Stimulated activated CD8-positive, alpha-beta memory T cell treated with anti-CD3 and anti-CD28 coated beads, Interleukin-4, amount 100 ng/mL, for 1 hour (primary cell): ENCODE measurements at places on chromosomes 12 and 14.

- DNase-seq, result no peak
These were observed 19.4 kb upstream of the EIF5 start for GRCh38 chr14:103314496-103315277.

DNA sequence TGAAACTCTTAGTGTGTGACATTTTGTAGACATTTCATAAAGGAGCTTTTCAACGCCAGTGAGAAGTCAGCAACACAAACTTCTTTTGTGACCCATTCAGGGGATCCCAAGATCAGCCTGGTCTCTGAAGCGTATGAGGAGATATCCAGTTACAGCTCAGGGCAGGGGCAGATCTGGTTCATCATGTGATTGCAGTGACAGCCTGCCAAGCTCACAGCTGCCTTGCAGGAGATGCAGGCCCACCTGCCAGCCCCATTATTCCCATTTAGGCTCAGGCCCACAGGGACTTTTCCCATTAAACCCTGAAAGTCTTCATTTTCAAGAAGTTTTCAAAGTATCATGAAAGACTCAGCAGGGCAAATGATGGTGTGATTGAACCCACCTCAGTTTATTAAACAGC is 38.3 kb downstream of the SRGAP1 start:
- DNase-seq, result no peak

DNA sequence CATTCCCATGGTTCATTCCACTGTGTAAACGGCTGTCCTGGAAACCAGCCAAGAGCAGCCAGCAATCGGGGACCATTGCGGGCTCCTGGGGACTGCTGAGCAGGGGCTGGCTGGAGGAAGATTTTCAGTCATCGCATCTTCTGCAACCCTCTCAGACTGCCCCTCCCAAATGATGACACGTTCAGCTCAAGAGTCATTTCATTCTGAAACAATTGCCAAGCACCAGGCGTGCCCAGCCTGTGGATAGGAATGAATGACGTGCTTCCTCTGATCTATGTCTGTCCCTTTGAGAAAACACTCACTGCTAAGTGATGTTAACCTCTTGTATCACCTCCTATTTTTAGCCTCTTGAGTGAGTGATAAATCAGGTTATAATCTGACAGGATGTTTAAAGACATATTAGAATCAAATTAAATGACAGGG is 62.0 kb downstream of the NDUFA12 start:
- peak; percentile 16 for DNase-seq

DNA sequence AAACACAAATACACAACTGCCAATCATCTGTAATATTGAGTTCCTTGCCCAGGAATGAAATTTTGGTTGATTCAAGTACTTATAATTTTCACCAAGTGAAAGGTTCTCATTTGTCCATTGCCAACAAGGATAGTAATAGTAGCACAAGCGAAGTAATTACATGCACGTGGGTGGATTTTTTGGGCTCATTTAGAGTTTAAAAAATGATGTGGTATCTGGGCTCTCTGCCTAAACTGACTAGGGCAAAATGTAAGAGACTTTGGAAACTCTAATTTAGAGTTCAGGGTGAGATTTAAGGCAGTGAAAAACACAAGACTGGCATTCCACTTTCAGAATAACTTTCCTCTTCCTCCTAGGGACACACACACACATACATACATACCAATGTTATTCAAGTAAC is 111.7 kb downstream of the MYRFL start:
- no peak for DNase-seq

GRCh38 chr14:91346838-91347173 is 70.8 kb downstream of the CCDC88C start:
- DNase-seq, result no peak

GRCh38 chr14:63204407-63205043 is at the start of gene RHOJ:
Gene RHOJ (plus strand): TSS chr14:63204443. CDS start chr14:63204870, 427 bp downstream.
- DNase-seq, result no peak

DNA sequence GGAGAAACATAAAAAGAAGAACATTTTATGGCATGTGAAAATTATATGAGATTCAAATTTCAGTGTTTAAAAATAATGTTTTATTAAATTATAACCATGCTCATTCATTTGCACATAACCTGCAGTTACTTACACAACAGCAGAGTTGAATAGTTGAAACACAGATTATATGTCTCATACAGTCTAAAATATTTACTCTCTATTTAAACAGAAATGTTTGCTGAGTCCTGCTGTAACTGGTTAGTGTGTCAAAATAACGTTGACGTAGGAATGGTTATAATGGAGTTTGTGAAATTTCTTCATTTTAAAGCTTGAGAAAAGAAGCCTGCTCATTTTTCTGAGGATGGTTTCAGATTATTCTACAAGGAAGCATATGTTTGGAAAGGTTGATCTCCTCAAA is 196.5 kb upstream of the GARIN2 start:
- no peak for DNase-seq

GRCh38 chr12:98084391-98084790 is 431.0 kb upstream of the TMPO start:
- DNase-seq, result no peak

GRCh38 chr12:116321913-116322312 is 44.4 kb upstream of the MED13L start:
- DNase-seq, result no peak

DNA sequence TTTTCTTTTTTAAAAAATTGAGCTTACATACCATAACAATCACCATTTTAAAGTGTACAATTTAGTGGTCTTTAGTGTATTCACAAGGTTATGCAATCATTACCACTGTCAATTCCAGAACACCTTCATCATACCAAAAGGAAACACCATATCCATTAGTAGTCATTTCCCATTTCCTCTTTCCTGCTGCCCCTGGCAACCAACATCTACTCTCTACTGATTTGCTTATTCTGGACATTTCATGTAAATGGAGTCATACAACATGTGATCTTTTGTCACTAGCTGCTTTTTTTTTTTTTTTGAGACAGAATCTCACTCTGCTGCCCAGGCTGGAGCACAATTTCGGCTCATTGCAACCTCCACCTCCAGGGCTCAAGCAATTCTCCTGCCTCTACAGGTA is 66.8 kb upstream of the CFL2 start:
- no peak for DNase-seq

DNA sequence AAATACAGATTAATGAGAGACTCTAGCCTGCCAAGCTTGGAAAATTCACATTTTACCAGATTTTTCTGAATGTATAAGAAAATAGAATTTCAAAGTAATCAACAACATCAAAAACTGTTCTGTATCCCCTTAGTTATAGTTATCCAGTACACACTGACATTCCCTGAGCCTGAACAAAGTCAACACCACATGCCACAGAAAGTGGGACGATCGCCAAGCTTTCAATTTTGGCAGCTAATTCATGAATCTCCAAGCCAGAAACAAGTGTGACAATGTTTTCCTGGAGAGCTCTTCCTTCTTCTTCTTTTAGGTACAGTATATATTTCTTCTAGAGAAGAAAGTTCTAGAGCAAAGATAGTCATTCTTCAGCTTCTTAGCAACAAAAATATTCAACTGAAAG is 290.2 kb downstream of the PRKD1 start:
- no peak for DNase-seq

- DNase-seq, result no peak
These were observed 43.9 kb downstream of the HMGA2 start for GRCh38 chr12:65868133-65868705.

GRCh38 chr14:104797115-104798044 is 1.8 kb upstream of the AKT1 start:
- no peak for DNase-seq

DNA sequence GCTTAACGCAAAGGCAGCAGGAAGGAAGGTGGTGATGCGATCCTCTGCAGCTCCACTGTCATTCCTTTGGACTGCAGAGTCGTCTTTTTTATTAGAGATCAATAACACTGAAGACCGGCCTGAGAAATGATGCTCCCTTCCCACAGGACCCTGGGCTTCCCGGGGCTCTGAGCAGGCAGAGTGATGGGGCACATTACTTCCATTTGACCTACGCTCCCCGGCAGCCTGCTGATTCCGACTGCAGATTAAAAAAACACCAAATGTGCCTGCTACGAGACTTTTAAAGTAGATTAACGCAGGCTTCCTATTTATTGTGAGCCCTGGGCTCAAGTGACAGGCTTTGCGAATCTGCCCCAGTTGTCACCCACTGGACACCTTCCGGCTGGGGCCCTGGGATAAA is 37.5 kb downstream of the KCNA1 start:
- DNase-seq, result no peak

GRCh38 chr12:104751594-104751993 is 206.5 kb downstream of the SLC41A2 start:
- no peak for DNase-seq

GRCh38 chr12:67520606-67521005 is 127.9 kb upstream of the DYRK2 start:
- no peak for DNase-seq

DNA sequence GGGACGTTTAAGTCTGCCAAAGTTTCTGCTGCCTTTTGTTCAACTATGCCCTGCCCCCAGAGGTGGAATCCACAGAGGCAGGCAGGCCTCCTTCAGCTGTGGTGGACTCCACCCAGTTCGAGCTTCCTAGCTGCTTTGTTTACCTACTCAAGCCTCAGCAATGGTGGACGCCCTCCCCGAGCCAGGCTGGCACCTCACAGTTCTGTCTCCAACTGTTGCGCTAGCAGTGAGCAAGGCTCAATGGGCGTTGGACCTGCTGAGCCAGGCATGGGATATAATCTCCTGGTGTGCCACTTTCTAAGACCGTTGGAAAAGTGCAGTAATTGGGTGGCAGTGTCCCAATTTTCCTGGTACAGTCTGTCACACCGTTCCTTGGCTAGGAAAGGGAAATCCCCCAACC is 444.7 kb downstream of the FLRT2 start:
- no peak for DNase-seq

- DNase-seq, result no peak
These were observed 414.8 kb upstream of the STXBP6 start for GRCh38 chr14:25464772-25465171.

DNA sequence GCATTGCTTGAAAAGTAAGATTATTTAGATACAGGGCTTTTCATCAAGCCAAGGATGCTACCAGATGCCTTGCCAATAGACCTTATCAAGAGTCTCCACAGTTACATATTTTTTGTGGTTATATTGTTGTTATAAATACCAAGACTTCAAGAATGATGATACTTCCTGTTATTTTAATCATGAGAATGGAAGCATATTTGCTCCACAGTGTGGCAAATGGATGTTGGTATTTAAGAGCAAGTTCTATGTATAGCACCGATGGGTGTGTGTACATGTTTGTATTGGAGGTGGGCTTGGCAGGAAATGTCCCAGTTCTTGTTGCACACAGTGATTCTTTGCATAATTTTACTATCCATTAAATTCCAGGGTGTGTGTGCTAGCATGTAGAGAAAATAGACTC is 4.4 kb upstream of the NID2 start:
- no peak for DNase-seq

GRCh38 chr12:15323480-15323879 is 1.2 kb downstream of the PTPRO start:
- DNase-seq, result no peak

- peak; percentile 48 for DNase-seq
These were observed 37.6 kb upstream of the BCL2L14 start for GRCh38 chr12:12032851-12033797.

DNA sequence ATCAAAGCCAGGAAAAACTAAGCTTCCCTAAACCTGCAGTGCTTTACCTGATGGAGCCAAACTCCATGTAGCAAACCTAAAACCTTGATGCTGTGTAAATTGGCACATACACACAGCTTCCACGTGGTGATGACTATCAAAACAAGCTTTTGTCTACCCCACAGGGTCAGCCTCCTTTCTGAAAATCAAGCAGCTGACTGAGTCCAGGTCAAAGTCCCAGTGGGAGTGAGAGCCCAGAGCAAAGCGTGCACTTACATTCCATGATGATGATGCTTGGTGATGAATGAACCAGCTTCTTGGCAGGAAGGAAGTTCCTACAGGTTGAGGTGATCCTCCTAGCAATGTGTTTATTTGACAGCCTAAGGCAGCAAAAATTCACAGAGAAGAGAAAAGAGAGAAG is 630.0 kb upstream of the TBX3 start:
- DNase-seq, result no peak

GRCh38 chr12:5391653-5392052 is 40.3 kb upstream of the NTF3 start:
- no peak for DNase-seq

DNA sequence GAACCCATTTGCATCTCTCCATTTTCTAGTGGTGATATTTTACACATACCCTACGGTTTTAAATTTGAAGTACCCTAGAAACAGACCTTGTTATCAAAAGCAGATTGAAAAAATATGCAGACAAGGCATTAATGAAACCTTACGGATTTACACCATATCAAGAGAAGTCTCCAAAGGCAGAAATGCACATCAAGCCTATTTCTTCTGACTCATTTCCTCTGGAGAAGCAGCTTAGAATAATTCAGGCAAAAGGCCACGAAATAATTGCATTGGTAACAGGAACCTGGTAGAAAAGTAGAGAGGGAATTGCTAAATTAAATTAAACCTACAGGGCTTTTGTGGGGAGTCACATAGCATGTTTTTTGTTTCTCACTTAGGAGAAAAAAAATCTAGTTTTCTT is 34.7 kb downstream of the KICS2 start:
- DNase-seq, result no peak
